SW 1271 (cell line): ENCODE measurements at places on chromosomes 3 and 15.

DNA sequence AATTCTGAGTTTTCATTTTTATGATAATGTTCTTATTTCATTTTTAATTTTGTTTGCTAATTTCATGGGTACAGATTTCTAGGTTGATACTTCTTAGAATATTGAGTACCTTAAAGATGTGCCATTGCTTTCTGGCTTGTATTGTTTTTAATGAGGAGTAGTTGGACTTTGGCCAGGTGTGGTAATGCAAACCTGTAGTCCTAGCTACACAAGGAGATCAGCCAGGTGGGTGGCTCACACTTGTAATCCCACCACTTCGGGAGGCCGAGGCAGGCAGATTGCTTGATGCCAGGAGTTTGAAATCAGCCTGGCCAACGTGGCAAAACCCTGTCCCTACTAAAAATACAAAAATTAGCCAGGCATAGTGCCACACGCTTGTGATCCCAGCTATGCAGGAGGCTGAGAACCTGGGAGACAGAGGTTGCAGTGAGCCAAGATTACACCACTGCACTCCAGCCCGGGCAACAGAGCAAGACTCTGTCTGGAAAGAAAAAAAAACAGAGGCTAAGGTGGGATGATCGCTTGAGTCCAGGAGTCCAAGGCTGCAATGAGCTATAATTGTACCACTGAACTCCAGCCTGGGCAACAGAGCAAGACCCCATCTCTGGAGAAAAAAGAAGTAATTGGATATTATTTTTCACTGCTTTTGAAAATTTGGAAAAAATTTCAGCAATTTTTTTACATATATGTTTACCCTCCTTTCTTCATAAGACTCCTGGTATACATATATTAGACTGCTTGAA lies 198.0 kb downstream of the ALCAM start:
- DNase-seq: no peak

GRCh38 chr3:31132132-31132769 lies 237.8 kb upstream of the GADL1 start:
- peak; percentile 64 for DNase-seq

DNA sequence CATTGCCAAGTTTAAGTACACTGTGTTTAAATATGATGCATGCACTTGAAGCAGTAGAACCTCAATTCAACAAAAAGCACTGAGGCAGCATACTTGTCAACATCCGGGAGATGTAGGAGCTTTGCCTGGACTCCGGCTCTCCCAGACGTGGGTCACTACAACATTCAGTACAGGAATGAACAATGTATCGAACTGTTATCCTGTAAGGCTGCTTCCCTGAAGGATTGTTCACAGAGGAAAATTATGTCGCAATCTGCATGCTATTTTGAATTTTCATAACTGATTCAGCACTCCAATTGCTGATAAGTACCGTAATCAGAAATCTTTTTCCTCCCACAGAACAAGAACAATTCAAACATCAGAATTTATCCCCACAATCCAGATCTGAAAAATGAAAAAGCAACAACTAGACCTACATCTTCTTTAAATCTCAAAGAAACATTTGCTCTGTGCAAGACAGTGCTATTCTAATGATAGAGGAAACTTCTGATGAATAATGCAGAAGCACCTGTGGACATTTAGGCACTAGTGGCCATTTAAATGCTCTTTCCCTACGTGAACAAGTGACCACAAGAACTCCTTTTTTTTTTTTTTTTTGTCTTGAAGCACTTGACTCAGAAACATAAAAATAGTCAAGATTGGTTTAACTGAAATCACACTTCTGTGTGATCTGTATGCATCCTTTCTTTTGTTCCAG lies 113.4 kb downstream of the PLCH1 start:
- no peak for DNase-seq

DNA sequence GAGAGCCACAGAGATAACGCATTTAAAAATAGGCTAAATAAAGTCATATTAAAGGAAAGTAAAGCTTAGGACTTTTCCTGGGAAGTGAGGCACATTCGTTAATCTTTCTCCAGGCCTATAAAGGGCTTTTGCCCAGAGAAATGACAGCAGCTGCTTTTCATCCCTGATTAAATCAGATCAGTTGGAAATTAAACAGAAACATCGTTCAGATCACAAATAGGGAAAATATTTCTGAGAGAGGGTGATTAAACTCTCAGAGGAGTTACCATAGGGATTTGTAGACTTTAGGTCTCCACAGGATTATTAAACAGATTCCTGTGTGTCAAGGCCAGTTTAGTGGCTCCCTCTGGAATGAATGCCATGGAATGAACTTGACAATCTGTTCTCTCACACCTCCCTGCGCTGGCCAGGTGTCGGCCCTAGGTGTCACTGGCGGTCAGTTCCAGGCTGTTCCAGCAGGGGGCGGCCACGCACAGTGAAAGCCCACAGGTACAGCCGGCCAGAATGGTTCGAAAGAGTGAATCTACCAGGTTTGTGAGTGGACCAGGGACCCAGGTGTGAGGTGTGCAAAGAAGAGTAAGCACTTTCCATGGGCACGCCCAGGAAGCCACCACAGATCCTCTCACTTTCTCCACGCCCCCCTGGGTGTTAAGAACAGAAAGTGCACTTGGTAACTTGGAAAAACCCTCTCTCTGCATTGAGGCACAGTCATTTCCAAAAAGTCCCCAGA lies 253.0 kb upstream of the RASGRP1 start:
- DNase-seq: peak; percentile 18

- DNase-seq: no peak
These were observed 641.5 kb upstream of the NECTIN3 start for GRCh38 chr3:110430146-110430545.

DNA sequence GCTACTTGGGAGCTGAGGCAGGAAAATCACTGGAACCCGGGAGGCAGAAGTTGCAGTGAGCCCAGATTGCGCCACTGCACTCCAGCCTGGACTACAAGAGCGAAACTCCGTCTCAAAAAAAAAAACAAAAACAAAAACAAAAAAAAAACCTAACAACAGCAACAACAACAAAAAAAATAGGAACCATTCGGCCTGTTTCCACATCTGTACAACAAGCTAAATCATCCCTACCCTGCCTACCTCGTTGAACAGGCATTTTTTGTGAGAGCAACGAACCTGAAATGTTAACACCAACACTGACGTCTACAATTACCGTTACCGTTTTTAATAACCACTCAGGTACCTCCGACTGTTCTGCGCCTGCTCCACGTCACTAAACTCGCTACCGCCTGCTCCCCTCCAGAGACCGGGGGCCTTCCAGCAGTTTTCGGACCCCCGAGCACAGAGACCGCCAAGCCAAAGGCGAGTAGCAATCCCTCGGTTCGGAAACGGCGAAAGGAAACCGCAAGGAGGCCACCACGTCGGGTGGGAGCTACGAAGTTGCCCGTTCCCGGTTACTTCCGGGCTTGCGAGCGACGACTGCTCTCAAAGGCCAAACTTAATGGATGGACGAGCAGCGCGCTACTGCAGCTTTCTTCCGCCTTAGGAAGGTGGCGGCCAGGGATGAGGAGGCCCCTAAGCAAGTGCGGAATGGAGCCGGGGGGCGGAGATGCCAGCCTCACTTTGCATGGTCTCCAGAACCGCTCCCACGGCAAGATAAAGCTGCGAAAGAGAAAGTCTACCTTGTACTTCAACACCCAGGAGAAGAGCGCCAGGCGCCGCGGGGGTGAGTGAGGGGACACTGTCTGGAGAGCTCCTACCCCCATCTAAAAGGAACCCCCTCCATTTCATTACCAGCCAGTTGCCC lies at the start of the genes PIGB and PIGBOS1:
TSS of gene PIGB (plus strand) at position 635 of the 907 bp plus-strand sequence. CDS start at position 664, 29 bp downstream.
TSS of gene PIGBOS1 (minus strand) at position 536 of the 907 bp plus-strand sequence. CDS start 1,331 bp downstream, outside the sequence.
- DNase-seq: peak; percentile 94

DNA sequence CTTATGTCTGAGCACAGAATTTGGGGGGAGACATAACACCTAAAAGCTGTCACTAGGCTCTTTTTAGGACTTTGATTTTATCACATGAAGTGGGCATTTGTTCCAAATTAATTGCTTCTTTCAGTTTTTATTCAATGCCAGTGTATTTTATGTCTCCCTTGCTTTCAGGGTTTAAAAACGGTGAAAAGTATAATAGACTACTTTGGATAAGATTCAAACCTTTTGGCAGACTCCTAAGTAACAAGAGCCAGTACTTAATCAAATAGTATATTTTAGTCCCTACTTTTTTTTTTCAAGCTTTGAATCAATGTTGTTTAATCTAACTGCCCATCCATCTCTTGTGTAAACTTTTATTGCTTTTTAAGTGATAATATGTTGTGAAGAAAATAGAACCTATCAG lies 847.2 kb upstream of the DPPA4 start:
- DNase-seq: no peak

DNA sequence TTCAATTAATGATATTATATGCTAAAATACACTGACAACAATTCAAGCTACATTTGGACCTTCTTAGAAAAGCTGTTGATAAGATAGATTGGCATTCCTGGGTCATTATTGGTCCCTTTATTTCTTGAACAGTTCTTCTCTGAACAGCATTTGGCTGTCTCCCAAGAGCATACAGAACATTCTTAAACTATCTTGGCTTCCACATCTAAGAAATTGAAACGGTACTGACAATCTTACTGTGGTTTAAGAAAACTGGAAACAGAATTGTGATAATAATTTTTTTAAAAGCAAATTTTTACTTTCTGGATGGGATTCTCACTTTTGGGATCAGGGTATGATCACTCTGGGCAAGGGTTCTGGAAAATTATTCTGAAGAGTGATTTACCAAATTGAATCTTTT lies 161.7 kb upstream of the ZNF385D start:
- no peak for DNase-seq

- DNase-seq: no peak
These were observed 281.9 kb upstream of the ONECUT1 start for GRCh38 chr15:53072077-53072476.

DNA sequence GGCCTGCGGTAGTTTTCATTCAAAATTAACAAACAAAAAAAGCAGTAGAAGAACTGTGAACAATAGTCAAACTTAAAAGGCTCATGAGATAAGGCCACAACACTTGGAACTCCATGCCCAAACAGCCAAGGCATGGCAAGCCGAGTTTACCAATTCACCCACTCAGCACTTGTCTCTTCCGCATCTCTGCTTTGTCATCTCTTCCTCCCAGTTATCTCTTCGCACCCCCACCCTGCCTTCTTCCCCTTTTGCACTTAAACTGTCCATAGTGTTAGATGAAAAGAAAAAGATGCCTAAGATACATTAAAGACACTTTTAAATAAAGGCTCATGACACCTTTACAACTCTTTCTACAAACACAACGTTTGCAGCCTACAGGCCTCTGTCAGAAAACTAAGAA lies 11.1 kb downstream of the TLE3 start:
- DNase-seq: no peak

GRCh38 chr3:127237835-127238234 lies 44.9 kb downstream of the PRR23E start:
- no peak for DNase-seq

GRCh38 chr3:127454968-127455367 lies 135.6 kb downstream of the TPRA1 start:
- DNase-seq: no peak

DNA sequence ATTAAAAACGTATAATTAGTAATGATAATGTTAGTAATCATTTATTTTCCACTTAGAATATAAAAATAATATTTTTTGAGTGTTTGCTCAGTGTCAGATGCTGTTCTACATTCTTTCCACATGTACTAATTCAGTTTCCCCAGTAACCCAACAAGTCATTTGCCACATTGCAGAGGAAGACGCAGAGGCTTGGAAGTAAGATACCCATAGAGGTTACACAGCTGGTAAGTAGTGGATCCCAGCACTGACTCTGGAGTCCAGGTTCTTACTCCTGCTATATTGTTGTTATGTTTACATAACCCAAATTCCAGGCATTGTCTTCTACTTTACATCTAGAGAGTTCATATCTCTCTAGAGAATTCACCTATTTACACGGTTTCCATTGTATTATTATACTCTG lies 48.2 kb upstream of the MYO5C start:
- DNase-seq: no peak

DNA sequence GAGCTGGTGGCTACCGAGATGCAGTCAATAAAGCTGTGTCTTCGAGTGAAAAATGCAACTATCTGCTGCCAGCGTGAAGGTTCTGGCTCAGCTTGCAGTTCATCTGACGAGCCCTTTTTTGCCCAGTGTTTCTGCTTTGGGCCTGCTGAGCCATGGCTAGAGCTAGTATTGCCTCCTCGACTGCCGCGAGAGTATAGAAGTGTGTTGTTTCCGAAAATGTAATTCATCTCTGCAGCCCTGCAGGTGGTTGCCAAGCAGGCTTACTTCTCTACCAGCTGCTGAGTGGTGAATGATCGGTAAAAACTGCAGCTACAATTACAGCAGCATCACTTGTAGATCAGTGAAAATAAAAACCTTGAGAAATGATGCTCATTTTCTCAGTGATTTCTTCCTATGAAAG lies 114.8 kb downstream of the DLG1 start:
- no peak for DNase-seq
